Mesendoderm (in vitro differentiated cells): ENCODE measurements at places on chromosomes 12 and 14.

GRCh38 chr12:113030875-113031525 is 25.5 kb upstream of the DTX1 start:
- peak; percentile 87 for DNase-seq

GRCh38 chr12:114483996-114484395 is 78.1 kb upstream of the TBX5 start:
- no peak for DNase-seq

DNA sequence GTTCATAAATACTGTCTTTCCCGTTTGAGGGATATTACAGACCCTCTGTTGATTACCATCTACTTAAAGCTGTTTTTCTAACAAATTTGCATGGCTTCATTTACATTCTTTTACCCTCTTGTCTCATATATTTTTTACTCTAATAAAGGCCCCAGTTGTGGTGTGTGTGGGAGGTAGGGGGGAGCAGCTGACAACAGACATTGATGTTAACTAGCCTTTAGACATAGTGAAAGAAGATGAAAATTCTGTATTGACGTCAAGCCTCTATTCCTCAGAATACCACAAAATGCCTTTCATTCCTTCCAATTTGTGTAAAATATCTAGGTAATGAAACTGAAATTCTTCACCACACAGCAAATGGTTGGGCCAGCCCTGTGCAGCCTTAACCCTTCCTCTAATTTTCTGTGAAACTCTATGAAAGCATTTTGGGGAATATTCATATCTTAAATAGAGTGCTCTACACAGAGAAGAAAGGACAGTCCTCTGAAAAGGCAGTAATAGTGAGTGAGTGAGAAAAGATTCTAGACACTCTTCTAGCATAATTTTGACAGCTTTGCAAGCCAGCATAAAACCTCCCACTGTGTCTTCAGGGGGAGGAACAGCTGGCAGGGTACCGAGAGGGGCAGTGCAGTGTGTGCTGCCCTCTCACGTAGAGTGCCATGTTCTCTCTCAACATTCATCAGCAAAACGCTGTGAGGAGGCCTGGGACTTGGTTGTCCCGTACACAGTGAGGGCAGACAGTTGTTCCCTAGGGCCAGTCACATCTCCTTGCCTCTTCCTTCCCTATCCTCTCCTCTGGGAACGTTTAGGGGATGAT is 20.1 kb upstream of the CERS5 start:
- no peak for DNase-seq

DNA sequence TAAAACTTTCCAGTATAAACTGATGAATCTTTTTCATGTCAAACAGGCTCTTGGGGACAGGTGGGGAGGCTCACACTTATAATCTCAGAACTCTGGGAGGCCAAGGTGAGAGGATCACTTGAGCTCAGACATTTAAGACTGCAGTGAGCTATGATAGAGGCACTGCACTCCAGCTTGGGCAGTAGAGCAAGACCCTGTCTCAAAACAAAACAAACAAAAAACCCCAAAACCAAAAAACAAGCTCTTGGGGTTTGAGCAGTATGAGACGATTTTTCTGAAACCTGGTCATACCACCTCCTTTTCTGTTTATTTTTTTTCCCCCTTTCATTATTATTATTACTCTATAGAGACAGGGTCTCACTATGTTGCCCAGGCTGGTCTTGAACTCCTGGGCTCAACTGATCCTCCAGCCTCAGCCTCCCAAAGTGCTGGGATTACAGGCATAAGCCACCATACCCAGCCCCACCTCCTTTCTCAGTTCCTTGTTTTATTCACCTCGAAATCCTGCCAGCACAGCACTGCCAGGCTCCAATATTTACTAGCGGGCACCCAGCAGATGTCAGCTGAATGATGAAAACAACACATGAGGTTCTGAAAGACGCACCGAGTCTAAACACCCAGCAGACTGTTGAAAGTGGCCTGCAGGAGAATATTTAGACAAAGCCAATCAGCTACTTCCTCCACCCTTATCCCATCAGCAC is 19.5 kb upstream of the CDK17 start:
- no peak for DNase-seq

DNA sequence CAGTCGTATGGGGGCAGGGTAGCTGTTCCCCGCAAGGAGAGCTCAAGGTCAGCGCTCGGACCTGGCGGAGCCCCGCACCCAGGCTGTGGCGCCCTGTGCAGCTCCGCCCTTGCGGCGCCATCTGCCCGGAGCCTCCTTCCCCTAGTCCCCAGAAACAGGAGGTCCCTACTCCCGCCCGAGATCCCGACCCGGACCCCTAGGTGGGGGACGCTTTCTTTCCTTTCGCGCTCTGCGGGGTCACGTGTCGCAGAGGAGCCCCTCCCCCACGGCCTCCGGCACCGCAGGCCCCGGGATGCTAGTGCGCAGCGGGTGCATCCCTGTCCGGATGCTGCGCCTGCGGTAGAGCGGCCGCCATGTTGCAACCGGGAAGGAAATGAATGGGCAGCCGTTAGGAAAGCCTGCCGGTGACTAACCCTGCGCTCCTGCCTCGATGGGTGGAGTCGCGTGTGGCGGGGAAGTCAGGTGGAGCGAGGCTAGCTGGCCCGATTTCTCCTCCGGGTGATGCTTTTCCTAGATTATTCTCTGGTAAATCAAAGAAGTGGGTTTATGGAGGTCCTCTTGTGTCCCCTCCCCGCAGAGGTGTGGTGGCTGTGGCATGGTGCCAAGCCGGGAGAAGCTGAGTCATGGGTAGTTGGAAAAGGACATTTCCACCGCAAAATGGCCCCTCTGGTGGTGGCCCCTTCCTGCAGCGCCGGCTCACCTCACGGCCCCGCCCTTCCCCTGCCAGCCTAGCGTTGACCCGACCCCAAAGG is 804 bp downstream of the GAPDH start:
- DNase-seq: peak; percentile 80

GRCh38 chr12:102061096-102061559 is 663 bp downstream of the WASHC3 start:
- no peak for DNase-seq

DNA sequence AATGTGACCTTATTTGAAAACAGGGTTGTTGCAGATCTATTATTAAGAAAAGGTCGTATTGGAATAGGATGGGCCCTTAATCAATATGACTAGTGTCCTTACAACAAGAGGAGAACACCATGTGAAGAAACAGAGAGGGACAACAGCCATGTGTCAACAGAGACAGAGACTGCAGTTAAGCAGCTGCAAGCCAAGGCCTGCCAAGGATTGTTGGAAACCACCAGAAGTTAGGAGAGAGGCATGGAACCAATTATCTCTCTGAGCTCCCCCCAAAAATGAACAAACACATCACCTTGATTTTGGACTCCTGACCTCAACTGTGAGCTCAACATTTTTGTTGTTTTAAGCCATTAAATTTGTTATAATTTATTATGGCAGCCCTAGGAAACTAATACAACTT is 214.6 kb upstream of the PRKD1 start:
- no peak for DNase-seq

- no peak for DNase-seq
Measured at GRCh38 chr12:47507221-47507620, 198.6 kb downstream of the RPAP3 start.

DNA sequence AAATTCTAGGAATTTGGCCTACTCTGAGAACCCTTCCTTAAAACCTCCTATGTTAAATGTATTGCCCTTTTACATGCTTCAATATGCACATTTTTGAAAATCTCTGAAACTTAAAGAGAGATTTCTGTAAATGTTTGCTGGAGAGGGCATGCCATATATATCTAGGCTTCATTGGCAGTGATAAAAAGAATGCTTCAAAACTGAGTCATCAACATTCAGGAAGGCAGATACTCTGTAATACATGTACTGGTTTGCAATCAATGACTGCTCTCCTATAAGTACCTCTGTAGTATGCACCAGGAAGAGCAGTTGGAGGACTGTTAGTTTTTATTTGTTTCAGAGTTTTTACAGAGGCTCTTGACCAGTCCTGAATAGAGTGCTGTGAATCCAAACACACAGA is 739.9 kb downstream of the SLC16A7 start:
- peak; percentile 43 for DNase-seq

DNA sequence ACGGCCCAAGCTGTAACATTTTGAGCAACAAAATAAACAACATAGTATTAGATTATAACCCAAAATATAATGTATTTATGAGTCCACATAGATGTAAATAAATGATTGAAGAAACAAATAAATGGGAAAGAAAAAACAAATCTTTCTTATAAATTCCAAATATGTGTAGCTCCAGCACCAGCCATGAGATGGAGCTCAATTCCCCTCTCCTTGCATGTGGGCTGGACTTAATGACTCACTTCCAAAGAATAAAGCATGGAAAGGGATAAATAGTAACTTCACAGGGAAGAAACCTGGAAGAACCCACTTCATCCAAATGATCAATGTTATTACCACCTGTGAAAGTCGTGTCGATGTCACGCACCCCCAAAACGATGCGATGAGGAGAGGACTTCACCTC is 158.8 kb downstream of the RPAP3 start:
- peak; percentile 51 for DNase-seq

DNA sequence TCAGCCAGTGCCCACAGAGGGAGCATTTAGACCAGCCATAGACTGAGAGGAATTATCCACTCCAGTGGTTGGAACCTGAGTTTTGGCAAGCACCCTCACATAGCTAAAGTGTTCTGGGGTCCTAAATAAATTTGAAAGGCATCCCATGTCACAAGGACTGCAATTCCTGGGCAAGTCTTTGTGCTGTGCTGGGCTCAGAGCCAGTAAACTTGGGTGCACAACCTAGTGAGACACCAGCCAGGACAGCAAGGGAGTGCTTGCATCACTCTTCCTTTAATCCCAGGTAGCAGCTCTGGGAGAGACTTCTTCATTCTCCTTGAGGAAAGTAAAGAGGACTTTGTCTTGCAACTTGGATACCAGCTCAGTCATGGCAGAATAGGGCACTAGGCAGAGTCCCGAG is 142.0 kb upstream of the FSCB start:
- DNase-seq: no peak

DNA sequence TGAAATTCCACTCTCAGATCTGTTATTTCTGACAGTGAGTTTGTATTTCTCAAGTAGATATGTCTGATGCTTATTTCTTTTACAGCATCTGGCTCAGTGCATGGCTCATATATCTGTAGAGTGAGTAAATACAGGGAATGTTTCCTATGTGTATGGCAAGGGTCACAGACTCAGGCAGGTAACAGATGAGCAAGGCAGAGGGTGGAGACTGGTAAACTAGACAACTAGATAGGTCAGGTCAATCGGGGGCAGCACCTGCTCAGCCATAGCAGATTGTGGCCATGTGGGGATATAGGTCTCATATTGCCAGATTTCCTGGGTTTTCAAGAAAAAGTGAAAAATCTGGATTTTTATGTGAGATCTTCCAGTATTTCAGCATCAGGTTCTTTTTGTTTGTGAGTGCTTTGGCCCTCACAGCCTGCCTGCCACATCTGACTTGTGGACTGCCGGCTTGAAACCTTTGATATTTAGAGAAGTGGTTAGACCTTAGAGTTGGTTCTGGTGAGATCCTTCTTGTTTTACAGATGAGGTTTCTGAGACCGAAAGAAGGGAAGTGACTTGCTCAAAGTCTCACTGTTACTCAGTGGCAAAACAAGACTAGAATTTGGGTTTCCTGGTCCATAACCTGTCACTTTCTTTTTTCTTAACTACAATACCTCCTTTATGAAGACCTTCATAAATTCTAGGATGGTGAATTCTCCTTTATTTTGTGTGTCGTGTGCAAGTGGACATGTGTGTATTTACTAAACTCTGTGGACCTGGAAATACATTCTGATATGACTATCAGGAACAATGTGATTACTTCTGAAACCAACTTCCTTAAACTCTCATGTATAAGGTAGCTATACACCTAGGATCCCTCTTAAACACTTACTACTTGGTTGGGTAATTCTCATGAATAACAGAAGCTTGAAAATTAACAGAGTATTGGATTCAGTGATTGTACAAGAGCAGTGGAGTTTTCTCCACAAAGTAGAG is 34.4 kb downstream of the PROX2 start:
- no peak for DNase-seq

GRCh38 chr14:31127690-31128089 is 79.9 kb downstream of the HECTD1 start:
- DNase-seq: peak; percentile 51

DNA sequence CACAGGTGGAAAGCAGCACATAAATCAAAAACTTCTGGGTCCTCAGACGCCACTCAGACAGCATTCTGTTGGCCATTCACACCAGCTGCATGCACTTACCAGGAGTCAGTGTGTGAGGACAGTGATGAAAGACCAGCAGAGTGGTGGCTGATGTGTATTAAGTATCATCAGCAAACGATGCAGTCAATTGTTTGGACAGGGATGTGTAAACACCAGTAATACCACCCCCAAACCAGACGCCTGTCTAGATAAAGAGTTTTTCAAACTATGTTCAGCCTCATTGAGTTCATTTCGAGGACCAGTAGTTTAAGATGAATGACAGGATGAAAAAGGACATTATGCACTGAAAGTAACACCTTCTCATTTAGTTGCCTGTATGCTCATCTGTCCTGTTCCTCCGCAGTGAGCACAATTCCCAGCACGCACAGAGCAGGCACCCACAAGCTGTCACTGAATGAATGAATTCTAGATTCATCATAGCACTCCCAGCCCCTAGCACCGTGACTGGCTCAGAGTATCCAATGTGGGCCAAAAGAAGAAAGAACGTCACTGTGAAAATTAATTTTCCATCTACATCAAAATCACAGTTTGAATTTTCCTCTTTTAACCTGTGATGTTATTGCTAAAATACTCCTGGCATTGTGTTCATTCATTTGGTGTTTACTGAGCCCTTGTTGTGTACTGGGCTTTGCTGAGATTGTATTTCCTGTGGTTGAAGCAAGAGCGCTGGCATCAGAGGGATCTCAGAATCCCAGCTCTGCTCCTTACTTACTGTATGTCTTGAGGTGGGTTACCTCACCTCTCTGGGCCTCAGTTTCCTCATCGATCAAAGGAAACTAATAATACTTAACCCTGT is 124.8 kb upstream of the NOS1 start:
- no peak for DNase-seq

DNA sequence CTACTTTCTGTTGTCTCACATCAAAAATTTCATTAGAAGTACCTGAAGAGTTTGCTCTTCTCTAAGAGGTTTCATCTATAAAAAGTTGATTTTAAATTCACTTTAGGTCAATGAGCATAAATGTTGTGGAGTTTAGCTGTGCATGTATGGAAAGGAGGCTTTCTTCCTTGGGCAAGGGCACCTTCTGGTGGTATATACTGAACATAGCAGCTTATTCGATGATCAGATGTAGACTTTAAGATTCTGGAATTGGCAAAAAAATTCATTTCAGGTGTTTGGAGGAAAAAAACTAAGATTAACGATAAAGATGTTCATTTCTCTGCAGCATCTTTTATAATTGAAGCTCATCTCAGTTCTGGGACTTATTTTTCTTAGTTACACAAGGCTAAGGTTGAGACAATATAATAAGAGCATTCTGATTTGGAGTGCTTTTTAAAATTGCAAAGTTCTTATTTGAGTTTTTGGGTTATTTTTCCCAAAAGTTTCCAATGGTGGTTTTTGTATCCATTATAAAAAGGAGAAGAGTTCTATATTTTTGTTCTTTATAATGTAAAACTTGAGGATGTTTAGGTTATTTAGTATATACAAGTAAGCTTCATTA is 46.8 kb downstream of the TMEM117 start:
- peak; percentile 40 for DNase-seq
